NCI-H1417 treated with DMSO at 0.1 percent for 48 hours (cell line): ENCODE measurements at places on chromosomes 16 and 17.

DNA sequence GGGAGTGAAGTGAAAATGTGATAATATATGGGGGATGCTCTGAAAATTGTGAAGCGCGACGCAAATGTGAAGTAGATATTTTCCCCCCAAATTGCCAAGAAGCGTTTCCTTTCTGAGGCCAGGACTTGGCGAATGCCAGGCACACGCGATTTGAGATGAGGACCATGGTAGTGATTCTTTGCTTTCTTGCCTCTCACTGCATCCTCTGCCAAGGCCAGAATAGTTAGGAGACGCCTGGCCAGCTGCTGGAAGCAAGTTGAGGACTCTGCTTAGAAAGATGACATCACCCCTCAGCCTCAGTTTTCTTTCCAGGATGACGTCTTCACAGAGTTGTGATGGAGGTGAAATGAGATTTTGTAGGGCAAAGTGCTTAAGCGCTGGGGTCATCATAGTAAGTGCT lies 25.9 kb downstream of the PIPOX start:
- no peak for DNase-seq

DNA sequence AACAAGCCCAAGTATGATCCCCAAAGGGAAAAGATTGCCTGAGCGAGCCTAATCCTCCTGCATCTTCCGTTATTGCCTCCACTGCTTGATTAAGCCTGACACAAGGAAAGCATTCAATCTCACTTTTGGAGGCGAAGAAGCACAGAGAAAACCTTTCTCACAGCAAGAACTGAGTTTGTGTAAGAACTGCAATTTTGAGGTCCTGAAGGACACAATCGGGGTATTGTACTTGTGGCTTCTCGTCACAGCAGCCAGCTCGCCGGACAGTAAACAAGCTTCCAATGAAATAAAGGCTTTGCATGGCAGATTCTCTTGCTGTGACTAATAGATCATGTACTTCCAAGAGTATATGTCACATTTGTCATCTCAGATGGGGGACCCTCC lies 18.7 kb upstream of the FOXF1 start:
- no peak for DNase-seq

GRCh38 chr17:39648616-39649366 lies 11.8 kb downstream of the STARD3 start:
- DNase-seq: no peak

DNA sequence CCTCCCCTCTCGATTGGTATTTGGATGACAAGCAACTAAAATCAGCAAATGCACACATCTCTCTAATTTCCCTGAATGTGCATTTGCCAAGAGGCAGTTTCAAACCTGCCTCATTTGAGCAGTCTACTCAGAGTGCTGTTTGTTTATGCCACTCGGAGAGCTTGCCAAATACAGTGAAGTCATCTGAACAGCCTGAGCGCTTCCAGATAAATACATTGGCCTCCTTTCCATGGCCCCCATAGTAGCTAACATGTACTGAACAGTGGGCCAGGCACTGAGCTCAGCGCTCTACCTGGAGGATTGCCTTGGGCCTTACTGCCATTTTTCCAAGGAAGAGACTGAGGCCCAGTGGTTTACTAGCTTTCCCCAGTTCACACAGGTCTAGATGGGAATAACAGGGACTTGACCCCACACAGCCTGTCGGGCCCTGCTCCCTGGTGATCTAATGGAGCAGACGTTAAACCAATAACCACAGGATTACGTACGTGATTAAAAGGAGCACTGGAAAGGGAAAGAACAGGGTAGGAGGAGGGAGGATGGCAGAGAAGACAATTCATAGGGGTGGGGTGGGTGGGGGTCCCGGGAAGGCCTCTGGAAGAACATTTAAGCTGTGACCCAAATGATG lies 18.7 kb upstream of the ANKRD40CL start:
- no peak for DNase-seq

DNA sequence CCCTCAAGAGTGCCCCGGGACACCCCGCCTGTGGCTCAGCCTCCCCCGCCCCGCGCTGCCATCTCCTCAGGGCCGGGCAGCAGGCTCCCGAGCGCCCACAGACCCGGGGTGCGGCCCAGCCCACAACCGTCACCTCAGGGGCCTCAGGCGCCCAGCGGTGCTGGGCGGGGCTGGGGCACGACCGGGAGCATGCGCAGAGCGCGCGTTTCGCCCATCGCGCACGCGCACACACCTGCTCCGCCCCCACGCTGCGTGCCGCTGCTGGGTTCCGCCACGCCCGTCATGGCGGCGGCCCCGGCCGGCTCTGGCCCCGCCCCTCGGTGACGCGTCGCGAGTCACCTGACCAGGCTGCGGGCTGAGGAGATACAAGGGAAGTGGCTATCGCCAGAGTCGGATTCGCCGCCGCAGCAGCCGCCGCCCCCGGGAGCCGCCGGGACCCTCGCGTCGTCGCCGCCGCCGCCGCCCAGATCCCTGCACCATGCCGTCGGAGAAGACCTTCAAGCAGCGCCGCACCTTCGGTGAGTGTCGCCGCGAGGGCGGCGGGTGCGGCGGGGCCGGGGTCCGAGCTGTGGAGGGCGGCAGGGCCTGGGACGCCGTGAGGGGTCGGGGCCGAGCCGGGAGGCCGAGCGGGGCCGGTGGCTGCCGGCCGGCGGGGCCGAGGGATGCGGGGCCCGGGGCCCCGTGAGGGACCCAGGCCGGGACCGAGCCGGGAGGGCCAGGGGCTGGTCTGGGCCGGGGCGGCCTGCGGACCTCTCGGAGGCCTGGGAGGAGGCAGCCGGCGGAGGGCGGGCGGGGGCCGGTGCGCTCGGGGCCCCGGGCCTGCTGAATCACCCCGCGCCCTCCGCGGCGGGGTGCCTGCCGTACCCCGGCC lies at the start of gene MAP1LC3B:
Gene MAP1LC3B (plus strand): TSS at position 387 of the 871 bp plus-strand sequence. CDS start 92 bp downstream, at position 479.
- DNase-seq: peak; percentile 53

DNA sequence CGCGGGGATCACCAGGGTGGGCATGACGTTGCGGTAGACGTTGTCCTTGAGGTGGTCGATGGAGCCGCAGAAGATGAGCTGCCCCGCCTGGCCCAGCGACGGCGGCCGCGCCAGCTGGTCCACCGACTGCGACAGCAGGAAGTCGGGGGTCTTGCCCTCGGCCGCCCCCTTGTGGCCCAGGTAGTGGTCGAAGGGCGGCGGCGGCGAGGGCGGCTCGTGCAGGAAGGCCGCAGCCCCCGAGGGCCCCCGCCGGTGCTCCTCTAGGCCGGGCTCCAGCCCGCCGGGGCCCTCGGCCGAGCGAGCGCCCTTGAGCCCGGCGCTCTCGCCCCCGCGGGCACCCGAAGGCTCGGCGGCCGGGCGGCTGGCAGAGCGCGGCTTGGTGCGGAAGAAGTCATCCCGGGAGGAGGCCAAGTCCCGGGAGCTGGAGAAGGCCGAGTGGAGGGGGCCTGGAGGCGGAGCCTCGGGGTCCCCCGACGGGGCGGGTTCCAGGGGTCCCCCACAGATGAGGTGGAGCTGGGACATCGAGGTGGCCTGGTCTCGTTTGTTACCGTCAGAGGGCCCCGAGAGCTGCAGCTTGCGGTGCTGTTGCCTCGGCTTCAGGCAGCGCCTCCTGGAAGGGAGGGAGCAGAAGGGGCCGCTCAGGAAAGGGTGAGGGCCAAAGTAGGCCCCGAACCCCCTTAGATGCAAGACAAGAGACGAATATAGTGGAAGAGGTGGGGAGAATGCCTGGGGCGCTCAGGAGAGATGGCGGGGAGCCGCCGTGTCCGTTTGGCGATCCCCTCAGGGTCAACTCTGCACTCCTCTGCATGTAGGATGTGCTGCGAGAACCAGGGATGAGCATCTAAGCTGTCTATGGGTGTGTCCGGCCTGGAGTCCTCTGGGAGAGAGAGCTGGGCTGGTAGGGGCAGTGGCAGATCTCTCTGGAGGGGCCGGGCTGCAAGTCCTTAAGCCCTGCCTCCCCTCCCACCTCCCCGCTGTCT lies 8.8 kb downstream of the FAM171A2 start:
- DNase-seq: no peak

- no peak for DNase-seq
Observed at GRCh38 chr17:78355701-78356100, 4.2 kb downstream of the SOCS3 start.

DNA sequence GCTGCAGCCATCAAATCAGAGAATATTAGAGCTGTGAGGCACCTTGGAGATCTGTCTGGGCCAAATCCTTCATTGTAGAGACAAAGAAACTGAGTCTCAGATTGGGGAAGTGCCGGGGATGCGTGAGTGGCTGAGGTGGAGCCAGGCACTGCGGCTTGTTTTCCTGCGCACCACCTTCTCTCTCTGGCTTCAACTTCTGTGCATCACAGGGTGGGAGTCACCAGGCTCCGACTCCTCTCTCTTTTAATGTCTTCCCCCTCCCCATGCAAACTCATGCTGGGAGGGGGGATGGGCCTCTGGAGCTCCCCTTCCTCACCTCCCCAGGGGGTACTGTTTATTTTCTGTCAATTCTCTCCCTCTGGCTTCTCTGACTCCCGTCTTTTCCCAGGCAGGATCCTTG lies 8.7 kb upstream of the ETV4 start:
- DNase-seq: no peak

- DNase-seq: no peak
Observed at GRCh38 chr17:1621273-1621954, 7.2 kb downstream of the SLC43A2 start.

DNA sequence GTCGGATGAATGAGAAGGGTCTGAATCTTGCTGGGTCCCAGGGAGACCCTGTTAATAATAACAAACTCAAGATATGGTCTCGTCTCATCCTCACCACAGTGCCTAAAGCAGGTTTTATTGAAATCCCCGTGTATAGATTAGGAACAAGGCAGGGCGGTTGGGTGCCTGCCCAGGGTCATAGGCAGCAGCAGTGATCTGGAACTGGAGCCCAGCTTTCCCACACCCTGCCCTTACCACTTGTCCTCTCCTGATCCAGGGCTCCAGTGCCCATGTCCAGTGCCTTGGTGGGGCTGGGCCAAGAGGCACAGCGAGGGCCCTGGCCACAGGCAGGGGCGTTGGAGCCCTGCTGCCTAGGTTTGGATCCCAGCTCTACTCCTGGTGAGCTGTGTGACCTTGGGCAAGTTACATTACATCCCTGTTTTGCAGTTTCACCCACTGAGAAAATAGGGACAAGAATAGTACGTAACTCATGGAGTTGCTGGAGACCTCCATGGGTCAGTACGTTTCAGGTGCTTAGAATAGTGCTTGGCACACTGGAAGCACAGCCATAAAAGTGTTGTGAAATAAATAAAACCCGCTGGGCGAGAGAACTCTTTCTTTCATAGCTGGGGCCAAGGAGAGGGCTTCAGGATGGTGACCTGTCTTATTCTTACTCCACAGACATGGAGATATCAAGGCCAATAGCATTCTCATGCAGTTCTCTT lies 13.9 kb downstream of the SOCS3 start:
- no peak for DNase-seq

GRCh38 chr17:40576113-40576740 lies 11.0 kb upstream of the CCR7 start:
- DNase-seq: no peak

DNA sequence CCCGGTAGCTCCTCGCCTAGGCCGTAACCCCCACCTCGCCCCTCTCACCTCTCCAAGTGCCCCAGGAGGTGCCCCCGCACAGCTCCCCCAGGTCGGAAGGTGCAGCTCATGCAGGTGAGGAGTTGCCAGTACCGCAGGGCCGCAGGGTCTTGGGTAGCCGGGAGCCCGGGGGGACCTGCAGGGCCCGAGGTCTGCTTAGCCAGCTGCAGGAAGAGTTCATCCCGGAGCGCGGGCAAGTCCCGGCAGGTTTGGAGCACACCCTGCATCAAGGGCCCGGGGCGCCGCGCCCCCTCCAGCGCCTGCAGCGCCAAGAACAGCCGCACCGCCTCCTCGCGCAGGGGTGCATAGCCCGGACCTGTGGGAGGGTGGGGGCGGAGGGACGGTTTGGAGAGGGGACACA lies 4.8 kb downstream of the PLEKHH3 start:
- no peak for DNase-seq

GRCh38 chr17:41631025-41631897 lies 6.9 kb upstream of the KRT17 start:
- DNase-seq: no peak

DNA sequence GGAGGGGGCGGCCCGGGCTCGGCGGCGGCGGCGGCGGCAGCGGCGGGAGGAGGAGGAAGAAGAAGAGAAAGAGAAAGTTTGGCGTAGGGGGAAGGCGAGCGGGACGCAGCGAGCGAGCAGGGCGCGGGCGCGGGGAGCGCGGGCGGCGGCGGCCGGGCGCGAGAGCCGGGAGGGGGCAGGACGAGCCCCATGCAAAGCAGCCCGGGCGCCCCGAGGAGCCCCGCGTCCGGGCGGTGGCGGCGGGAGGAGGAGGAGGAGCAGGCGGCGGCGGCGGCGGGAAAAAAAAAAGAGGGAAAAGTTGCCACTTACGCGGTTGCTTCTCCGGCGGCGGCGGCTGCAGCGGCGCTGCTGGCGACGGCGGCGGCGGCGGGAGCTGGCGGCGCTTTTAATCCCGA lies 10.3 kb upstream of the ZFHX3 start:
- no peak for DNase-seq

- no peak for DNase-seq
Observed at GRCh38 chr17:80244871-80245509, 15.7 kb upstream of the RNF213 start.

DNA sequence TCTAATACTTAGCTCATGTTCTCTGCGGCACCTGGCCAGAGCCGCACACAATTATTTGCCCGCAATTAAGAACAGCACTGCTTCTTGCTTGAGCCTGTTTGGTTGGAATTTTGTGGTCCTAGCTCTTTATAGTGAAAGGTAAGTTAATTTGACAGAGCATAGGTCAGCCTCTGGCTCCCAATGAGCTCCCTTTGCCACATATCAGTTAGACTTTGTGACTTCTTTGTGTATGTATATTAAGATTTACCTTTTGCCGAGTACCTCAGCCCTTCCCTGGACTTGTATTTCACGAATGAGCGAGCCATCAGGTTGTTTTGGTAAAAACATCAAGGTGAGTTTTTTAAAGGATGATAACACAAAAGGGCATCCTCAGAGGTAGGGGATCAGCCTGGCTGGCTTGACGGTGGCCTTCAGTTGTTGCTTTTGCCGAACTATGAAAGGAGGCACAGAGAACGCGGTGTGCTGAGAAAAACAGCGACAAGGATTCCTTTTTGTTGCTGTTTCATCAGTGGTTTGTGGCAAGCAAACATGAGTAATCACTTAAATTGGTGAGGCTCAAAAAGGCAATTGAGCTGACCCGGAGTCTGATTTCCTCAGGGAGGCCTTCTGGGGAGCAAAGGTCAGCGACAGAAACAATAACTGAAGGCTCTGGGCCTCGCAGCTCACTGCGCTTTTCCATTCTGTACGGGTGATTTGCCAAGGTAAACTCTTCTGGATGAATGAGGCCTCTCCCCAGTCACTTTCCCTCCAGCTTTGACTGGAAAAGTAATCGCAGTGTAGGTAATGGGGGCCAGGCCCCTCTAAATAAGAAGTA lies 163.6 kb downstream of the HS3ST3A1 start:
- no peak for DNase-seq

DNA sequence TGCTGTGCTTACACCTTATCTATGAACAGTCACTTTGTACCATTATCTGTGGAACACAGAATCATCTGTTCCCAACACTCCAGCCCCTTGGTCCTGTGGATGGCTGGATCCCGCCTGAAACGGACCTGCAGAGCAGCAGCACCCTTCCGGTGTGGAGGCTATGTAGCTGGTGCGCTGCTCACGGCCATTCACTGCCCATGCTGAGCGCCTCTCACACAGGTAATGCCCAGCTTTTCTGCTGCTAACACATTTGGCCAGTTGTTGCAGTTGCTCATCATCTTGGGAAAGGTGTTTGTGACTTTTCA lies 11.4 kb upstream of the PLK1 start:
- no peak for DNase-seq

- no peak for DNase-seq
Observed at GRCh38 chr17:81118308-81119221, 46.7 kb upstream of the PVALEF start.

GRCh38 chr17:74452033-74452840 lies 14.2 kb upstream of the CD300A start:
- DNase-seq: no peak
